ENCODE measurements at places on chromosomes 3 and 15. TPM values are rescaled to one million over a fixed set of nuclear protein-coding genes. Genes with fewer than 3 reads are reported as not detected.

DNA sequence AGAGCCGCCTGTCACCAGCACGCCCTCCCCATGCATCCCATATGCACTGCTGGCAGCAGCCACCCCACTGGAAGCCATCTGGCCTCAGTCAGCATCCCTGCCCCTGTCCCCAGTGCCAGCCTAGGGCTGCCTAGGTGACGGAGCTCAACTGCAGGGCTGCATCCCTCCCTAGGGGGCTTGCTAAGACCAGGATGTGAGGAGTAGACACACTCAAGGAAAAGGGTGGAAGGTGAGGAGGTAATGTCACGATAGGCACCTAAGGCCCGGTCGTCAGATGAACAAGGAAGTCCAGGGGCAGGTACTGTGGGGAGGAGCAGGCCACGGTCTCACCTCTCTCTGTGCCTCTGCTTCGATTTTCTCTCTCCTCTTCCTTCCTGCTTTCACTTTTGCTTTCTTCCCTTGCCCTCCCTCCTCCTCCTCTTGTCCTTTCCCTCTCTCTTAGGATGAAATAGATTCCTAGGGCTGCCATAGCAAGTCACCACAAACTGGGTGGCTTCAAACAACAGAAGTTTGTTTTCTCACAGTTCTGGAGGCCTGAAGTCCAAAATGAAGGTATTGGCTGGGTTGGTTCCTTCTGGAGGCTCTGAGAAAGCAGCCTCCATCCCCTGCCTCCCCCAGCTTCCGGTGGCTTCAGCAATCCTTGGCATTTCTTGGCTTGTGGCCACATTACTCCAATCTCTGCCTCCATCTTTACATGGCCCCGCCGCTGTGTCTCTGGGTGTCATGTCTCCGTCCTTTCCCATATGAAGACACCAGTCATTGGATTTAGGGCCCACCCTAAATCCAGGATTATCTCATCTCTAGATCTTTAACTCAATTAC, 298.3 kb downstream of the SHQ1 start:
- DNase-seq, result no peak

TMIE gene
- not detected for total RNA-seq

MED12L gene
- not detected for total RNA-seq

GRCh38 chr3:47399531-47400270, 18.9 kb downstream of the PTPN23 start:
- no peak for DNase-seq

DNA sequence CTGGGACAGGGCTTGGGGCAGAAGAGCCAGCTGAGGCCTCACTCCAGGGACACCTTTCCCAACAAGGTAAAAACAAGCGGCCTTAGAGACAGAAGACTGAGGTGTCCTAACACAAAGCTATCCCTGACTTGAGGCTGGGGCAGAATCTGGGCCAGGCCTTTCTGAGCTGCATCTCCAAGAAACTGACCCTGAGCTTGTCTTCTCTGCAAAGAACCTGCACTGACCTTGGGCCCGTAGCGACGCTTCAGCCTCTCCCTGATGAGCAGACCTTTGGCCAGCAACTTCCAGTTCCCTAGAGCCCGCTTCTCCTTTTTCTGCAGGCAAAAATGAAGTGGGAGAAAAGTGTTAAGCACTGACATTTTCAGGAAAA, 22.2 kb downstream of the TMEM43 start:
- DNase-seq, result no peak

GRCh38 chr3:179083977-179084376, 12.4 kb upstream of the ZMAT3 start:
- no peak for DNase-seq

GRCh38 chr15:86506401-86506800, 426.7 kb downstream of the AGBL1 start:
- DNase-seq, result no peak

CCDC66 gene
- 11.4 TPM for total RNA-seq

OR4F15 gene
- total RNA-seq, result not detected

DNA sequence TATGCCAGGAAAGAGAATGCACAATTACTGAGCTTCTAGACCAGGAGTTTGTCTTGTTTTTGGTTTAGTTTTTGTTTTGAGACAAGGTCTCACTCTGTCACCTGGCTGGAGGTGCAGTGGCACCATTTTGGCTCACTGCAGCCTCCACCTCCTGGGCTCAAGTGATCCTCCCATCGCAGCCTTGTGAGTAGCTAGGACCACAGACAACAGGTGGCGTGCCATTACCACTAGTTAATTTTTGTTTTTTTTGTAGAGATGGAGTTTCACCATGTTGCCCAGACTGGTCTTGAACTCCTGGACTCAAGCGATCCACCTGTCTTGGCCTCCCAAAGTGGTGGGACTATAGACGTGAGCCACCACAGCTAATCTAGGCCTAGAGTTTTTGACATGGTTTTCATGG, 104.4 kb upstream of the CCDC54 start:
- no peak for DNase-seq

TAMM41 gene
- total RNA-seq, result 9.2 TPM

DNA sequence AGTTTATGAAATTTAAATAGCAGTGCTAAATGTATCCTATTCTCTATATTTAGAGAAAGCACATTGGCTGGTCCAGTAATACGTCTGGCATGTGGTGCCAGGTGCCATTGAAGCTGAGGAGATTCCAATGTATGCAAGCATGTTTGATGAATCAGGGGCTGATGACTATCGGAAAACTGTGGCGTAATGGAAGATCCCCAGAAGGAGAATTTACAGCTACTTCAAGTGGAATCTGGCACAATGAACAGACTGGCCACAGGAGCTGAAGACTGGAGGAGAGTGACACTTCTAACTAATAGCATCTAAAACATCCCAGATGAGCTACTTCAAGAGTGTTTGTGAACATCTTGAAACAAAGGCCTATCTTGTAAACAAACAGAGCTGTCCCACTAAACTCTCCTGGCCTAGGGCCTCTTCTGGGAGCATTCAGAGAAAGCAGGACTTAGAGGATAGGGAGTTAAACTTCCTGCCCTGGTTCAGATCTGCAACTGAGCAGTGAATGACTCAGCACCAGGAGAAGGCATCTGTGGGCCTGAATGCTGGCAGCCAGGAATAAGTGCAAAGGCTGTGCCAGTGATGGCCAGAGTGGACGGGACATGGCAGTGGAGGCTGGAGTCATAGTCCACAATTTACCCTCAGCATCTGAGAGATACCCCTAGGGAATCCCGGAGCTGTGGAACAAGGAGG, 15.2 kb upstream of the ACTC1 start:
- DNase-seq, result peak; percentile 98

GRCh38 chr3:144429719-144430121, 458.1 kb downstream of the DIPK2A start:
- DNase-seq, result no peak

TIMP4 gene
- 0.46 TPM for total RNA-seq

DNA sequence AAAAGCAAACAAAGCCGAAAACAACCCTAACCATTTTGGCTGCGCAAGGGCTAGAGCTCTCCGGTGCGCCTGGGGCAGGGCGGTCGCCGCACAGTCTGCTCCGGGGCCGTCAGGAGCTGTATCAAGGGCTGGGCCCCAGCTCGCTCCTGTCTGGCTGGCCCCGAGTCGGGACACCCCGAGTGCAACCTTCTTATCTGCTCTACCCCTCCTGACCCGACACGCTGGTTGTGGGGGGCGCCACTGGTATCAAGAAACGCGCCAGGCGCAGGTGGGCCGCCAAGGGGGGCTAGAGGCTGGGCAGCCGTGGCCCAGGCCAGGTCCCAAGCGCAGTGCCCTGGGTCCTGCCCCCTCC, 36.0 kb downstream of the NR2F2 start:
- DNase-seq, result no peak

GRCh38 chr3:59704292-59704691, 654.5 kb upstream of the CFAP20DC start:
- DNase-seq, result peak; percentile 4

GRCh38 chr15:63763476-63764123, 70.1 kb downstream of the HERC1 start:
- DNase-seq, result peak; percentile 35

GRCh38 chr3:74842141-74842540, 227.7 kb upstream of the CNTN3 start:
- no peak for DNase-seq

DNA sequence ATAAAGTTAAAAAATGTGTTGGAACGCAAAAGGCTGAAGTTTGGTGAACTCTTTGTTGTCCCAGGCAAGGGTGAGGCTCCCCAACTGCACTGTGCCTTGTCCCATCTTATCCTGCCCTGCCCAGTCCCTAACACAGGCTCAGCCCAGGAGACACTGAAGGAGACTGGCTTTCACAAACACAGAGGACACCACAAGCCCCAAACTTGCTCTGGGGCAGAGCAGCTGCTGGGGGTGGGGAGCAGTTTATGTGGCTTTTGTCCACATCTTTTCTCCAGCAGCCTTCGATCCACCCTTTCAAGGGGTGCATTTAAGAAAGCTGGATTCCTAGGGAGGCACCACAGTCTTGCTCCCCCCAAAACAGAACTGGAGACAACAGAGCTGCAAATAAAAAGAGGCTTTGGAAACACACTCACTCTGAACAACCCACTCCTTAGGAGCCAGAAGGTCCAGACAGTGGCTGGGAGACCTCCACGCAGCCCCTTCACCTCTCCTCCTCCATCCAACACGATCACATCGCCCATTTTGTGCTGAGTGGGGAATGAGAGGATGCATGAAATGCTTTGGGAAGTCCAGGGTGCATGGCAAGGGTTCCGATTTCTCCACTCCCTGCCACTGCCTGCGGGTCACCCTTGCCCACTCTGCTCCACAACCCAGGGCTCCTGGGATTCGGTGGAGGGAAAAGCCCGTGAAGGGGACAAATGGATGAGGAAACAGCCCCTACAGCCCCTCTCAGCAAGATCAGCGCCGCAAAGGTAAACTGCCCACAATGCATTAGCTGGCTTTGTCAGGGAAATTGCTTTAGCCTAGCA, 260.5 kb upstream of the TLE3 start:
- no peak for DNase-seq

ASB14 gene
- total RNA-seq, result not detected

- DNase-seq, result no peak
Observed at GRCh38 chr15:101357885-101358284, 62.8 kb upstream of the SNRPA1 start.

- DNase-seq, result no peak
Observed at GRCh38 chr3:11636394-11636770, 7.3 kb downstream of the VGLL4 start.

ARRDC4 gene
- 3.1 TPM for total RNA-seq

GRCh38 chr15:70201425-70201775, 103.7 kb upstream of the TLE3 start:
- no peak for DNase-seq

PSTPIP1 gene
- not detected for total RNA-seq

EID1 gene
- 243 TPM for total RNA-seq

LNP1 gene
- total RNA-seq, result 6.4 TPM

GRCh38 chr3:75906555-75907112, 121.3 kb upstream of the ZNF717 start:
- DNase-seq, result no peak

KAT2B gene
- 15.2 TPM for total RNA-seq

GRCh38 chr3:123678108-123678511, 93.3 kb upstream of the HACD2 start:
- peak; percentile 97 for DNase-seq

DNA sequence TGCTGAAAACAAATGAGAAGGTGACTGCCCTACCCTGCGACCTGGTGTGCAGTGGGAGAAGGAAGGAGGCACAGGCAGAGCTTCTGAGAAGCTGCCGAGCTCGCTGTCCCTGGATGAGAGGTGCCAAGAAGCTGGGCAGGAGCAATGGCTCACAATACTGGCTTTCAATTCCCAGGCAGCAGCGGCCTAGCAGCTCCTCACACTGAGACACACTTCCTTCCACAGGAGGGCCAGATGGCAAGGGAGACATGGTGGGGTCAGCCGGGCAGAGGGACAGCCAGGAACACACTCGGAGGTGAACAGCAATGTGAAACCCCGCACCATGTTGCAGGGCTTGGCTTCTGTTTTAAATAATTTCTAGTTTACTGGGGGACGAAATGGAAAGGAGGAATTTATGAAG, 314.6 kb downstream of the EPHB1 start:
- no peak for DNase-seq

IFRD2 gene
- total RNA-seq, result 129 TPM

DNA sequence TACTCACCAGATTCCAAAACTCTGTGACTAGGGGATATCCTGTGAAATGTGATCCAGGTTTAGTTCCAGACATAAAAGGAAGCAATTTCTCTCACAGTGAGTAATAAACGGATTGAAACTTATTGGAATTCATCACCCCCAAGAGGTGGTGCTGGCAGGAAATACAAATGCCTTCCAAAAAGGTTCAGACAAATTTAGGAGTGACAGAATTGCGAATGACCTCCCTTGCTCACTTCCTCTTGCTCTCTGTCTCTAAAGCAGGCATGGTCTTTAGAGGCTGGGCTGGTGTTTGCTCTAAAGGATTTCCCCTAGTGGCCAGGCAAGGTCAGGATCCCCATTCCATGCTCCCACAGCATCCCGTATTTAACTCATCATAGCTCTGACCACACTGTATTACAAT, 449.4 kb upstream of the PPP2R3A start:
- peak; percentile 45 for DNase-seq

C3orf85 gene
- not detected for total RNA-seq

- peak; percentile 59 for DNase-seq
Observed at GRCh38 chr15:99474909-99475753, 90.7 kb upstream of the MEF2A start.

DNA sequence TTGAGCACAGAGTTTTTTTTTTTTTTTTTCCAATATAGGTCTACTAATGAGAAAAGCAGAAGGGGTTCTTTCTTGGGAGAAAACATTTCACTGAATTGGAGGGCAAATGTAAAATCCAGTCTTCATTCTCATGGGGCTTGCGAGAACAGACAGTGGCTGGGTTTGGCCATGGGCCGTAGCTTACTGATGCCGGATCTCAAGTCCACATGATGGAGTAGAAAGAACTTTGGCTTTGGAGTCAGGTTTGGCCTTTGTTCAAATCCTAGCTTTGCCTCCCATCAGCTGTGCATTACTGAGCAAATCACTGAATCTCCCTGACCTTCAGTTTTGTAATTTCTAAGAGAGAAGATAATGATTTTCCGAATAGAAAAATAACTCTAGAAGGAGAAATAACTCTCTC, 59.7 kb downstream of the LMCD1 start:
- DNase-seq, result no peak

- DNase-seq, result peak; percentile 86
Observed at GRCh38 chr3:194574639-194575483, 58.4 kb downstream of the TMEM44 start.

GRCh38 chr3:804211-804610, 288.6 kb upstream of the CNTN6 start:
- no peak for DNase-seq

WDR49 gene
- not detected for total RNA-seq

GRCh38 chr3:124658270-124658669, 72.0 kb upstream of the UMPS start:
- DNase-seq, result no peak

- no peak for DNase-seq
Observed at GRCh38 chr3:151856118-151856517, 17.3 kb upstream of the SUCNR1 start.

GRCh38 chr15:100372739-100373119, 31.0 kb upstream of the ADAMTS17 start:
- no peak for DNase-seq

DNA sequence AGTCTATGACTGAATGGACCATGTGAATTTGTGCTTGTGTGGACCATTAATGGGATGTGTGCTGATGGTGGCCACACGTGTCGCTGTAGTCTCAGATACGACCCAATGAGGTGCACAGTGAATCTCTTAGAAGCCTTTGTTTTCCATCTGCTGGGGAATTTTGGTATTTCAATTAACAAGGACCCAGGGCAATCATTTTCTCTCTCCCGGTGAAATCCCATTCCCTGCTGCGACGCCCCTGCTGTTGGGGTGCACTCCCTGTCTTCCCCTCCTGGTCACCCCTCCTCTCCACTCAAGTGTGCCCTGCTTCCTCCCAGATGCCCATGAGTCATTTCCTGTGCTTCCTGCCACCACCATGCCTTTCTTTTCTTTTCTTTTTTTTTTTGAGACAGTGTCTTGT, 32.7 kb downstream of the EBLN2 start:
- DNase-seq, result peak; percentile 47
